ENCODE measurements at places on chromosomes 4 and X.

GRCh38 chrX:28133763-28134162 lies 152.5 kb upstream of the DCAF8L1 start:
- no peak for DNase-seq

DNA sequence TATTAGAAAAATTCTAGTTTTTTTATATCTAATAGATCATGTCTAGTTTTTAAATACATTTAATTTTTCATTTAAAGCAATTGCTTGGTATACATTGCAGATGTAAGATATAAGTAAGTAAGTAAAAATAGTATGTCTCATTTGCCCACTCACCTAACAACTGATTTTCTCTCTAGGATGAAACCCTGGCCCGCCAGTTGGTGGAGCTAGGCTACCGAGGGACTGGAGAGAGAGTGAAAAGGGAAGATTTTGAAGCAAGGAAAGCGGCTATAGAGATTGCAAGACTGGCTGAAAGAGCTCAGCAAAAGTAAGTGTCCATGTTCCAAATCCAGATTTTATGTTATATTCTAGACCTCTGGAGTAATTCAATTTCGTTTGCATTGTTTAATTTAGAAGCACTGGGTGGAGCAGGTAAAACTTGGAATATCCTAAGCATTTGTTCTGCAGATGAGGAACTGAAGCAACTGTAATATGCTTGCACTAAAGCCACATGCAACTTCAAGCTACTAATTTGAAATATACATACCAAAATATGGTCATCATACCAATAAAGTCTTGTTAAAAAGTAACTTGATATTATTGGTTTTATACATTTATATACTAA lies 27.1 kb downstream of the CFAP299 start:
- DNase-seq, result peak; percentile 16

DNA sequence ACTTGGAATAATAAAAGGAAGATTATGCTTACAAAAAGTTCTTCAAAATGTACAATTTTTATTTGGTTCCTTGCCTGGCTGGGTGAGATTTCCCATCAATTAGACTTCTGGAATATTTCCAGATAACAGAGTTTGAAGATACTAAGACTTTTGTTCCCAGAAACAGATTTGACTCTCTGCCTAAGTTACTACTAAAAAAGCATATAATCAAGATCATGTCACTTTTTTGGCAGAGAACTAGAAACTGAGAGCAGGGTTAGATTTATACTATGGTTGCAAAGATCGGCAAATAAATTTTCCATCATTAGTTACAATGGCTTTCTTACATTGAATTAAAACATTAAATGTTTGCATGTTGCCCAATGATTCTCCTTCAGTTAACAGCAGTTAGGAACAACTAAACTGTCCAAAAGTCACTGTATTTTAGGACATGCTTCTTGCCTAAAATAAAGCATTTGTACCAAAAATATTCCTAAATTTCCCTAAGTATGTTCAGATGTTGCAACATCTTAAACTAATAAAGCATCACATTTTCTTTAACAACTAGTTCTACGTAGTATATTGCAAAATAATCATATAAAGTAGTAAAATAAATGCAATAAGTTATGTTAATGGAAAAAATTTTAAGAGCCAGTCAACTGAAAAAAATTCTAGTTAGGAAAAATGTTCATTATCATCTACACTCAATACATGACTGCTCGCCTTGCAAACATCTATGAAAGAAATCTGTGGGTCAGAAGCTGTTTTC lies 73.0 kb downstream of the SEC24D start:
- no peak for DNase-seq

- DNase-seq, result no peak
These were observed 86.6 kb downstream of the STK32B start for GRCh38 chr4:5137927-5138326.

DNA sequence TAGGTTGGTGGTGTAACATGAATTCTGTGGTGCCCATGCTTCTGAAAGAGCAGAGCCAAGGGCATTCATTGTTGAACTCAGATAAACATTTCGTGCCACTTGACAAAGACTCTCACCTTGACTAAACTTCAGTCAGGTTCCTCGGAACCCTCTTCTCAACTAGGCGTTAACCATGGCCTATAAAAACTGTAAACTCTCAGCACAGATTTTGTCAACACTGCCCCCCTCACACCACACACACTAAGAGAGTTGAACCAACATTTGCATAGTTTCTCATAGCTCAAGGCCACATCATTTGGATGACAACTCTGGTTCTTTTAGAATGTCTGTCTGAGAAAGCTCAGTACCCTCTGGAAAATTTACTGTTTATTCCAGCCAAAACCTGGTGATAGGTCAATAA lies 28.1 kb downstream of the CASP6 start:
- no peak for DNase-seq

DNA sequence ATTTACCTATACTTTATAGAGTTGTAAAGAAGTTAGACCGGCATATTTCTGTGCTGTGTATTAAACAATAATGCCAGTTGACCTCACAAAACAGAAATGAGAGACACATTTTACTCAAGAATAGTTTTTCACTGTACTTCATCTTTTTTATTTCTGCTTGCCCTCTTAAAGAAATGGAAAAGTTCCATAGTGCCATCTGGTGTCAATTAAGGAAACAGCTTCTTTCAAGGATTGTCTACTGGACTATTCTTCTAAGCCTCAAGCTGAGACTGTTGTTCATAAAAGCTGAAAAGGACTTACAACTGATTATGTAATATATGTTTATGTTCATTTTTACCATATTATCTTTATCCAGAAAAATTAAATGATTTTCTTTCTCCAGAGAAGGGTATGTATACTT lies 1523.7 kb downstream of the ARAP2 start:
- no peak for DNase-seq

DNA sequence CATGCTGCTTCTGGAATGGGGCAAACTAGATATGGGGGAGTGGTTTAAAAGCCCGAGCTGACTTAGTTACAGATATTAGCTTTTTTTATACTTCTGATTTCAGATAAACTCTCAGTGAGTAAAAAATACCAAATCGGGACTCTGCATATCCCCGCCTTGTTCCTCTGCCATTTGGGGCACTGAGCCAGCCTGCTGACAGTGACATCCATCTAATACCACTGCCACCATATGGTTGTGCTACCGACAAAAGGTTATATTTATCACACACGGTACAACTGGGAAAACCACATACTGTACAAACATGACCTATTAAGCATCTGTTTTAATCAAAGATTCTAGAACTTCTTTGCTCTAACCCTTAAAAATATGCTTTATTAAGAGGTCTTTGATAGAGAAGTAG lies 78.7 kb downstream of the GALNT7 start:
- no peak for DNase-seq

DNA sequence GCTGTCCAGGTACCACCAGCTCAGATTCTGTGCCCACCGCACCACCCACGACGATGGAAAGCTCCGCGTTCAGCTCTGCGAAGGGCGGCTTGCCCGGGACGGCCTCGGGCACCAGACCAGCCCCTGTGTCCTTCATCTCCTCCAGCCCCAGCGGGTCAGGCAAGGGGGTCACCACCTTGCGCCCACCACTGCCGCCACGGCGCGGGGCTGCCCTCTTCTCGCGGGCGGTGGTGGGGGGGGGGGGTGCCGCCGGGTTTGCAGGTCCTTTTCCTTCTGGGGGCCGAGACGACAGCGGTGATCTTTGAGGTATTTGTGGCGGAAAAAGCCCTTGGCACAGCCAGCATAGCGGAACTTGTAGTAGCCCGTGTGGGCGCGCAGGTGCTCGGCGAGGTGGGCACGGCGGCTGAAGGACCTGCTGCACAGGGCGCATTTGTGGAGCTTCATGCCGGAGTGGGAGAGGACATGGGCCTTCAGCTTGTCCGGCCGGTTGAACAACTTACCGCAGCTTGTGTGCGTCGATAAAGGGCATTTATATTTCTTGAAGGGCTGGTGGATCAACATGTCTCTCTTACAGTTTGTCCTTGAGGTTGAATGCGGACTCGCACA lies 50.9 kb downstream of the CFAP299 start:
- DNase-seq, result no peak

- DNase-seq, result no peak
These were observed 333.8 kb upstream of the GRIA3 start for GRCh38 chrX:122850326-122850725.

DNA sequence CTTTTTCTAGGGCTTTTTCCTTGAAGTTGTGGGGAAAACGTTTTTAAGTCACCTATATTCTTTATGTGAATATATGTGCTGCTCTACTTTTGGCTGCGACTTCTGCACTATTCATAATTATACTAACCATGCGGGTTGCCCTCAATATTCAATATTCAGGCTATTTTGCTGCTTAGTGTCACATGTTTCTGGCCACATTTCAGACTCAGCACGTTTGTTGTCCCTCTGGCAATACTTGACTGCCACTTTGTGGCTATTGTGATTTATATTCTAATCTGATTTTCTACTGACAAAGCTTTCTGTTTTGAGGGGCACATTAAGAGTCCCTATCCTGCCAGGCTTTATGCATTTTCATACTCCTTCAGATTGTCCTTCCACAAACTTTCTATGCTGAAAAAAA lies 63.9 kb upstream of the CT45A1 start:
- DNase-seq, result no peak

GRCh38 chr4:130359542-130359941 lies 1263.6 kb downstream of the C4orf33 start:
- DNase-seq, result no peak
